Stimulated activated CD4-positive, alpha-beta T cell treated with anti-CD3 and anti-CD28 coated beads, Interleukin-12 subunit alpha, Interleukin-12 subunit beta, amount 100 ng/mL, for 24 hours (primary cell): ENCODE measurements at places on chromosomes 5 and 9.
A peak's percentile ranks its signal among the peaks of the same experiment; 100 is the strongest.

DNA sequence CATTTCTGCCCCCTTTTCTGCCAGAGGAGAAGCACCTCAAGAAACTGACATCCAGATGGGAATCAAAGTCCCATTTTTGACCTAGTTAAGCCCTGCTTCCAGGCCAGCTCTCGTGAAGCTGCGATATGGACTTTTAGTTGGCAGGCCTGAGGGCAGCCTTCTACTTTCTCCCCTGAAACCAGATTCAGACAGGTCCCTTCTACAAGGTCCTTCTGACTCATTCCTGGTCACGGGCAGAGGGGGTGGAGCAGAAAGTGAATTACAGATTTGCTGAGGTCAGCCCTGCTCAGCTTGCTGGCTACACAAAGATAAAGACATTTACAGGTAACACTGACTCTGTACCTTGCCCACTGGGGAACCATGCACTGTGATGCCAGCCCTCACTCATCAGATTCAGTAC lies 52.8 kb upstream of the TUT7 start:
- peak; percentile 8 for DNase-seq

DNA sequence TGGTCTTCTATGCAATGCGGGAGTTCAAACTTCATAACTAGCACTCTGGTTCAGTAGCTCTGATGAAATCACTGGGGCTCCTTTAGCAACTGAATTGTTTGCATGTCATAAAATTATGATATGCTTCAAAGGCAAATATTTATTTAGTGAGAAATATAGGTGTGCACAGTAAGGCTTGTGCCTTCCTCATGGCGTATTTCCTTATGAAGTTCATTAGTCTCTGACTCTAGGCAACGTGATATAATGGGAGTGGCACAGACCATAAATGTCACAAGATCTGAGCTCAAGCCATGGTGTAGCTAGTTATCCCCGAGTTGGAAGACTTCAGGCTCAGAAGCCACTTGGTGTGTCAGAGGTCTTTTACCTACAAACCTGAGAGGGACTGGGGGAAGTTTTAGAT lies 35.5 kb downstream of the PIP5K1B start:
- DNase-seq, result no peak

DNA sequence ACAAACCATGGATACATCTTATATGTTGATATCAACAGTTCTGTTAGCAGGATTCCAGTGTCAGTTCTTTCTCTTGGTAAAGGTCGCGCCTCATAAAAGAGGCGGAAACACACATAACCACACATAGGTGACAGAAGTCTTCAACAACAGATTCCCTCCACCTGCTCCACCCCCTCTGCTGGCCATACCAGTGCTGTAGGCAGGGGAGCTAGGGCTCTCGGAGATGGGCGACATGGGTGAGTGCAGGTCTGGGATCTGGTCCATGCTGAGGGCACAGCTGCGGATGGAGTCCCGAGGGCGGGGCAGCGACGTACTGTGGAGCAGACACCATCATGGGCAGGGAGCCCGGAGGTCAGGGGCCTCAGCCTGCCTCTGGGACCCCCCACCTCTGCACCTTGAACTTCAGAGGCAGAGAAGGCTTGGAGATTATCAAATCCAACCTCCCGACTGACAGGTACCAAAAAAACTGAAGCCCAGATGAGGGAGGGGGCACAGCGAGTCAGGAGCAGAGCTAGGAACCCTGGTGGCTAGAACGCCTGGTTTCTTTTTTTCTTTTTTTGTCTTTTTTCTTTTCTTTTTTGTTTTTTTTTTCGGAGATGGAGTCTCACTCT lies 12.0 kb upstream of the TOR2A start:
- DNase-seq, result no peak

GRCh38 chr9:13718086-13718485 lies 438.6 kb upstream of the MPDZ start:
- no peak for DNase-seq

DNA sequence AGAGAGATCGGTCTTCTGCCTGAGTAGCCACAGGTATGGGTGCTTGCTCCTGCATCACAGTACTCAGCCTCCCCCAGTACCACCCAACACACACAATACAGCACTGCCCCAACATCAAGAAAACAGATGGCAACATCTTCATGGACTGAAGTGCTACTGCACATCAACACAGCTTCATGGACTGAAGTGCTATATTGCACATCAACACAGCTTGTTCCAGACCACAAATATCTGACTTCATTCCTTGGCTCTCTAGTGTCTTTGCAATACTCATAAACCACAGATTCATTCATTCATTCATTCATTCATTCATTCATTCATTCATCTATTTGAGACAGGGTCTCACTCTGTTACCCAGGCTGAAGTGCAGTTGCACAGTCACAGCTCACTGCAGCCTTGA lies 31.1 kb upstream of the PCA3 start:
- no peak for DNase-seq

- DNase-seq, result peak; percentile 55
Measured at GRCh38 chr9:86947146-86948073, at the start of gene GAS1. GAS1 (minus strand) TSS chr9:86947506; CDS start chr9:86946779, 727 bp downstream.

DNA sequence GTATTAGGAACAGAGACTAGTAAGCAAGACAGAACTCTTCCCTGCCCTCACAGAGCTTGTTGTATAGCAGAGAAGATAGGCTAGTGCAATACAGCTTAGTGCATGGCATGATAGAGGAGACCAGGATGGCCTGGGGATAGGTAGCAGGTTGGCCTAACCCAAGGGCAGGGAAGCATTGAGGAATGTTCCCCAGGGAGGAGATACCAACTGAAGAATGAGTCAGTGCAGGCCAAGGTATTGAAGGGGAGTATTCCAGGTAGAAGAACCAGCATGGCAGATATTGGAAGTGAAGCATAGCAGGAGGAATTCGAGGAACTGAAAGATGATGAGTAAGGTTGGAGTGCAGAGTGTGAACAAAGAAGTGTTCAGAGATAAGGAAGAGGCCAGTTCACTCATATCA lies 138.6 kb upstream of the DHFR start:
- no peak for DNase-seq

- peak; percentile 31 for DNase-seq
Measured at GRCh38 chr9:78035383-78035993, 3.9 kb upstream of the GNAQ start.

DNA sequence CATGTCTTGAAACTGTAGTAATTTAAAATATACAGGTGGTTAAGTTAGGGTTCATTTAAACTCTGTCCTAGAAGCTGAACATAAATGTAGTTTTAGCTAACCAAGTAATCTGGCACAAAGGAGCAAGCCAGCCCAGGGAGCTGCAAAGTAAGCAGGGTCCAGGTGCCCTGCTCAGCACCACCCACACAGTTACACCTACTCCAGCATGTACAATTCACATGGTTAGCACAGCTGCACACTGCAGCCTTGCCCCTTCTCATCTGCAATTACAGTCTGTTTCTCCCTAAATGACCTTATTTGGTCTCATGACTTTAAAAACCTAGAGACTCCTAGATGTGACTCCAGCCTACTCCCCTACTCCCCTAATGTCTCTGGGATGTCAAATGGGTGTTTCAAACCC lies 128.4 kb downstream of the EPB41L4A start:
- no peak for DNase-seq

- no peak for DNase-seq
Measured at GRCh38 chr9:134492721-134493460, 148.7 kb upstream of the COL5A1 start.

- no peak for DNase-seq
Measured at GRCh38 chr9:129463477-129463876, 157.4 kb downstream of the C9orf50 start.

GRCh38 chr5:157578079-157578780 lies 2.7 kb upstream of the ADAM19 start:
- DNase-seq, result no peak
